PC-3 (cell line): ENCODE measurements at places on chromosomes 1 and 21. TPM values are rescaled to one million over a fixed set of nuclear protein-coding genes. Genes with fewer than 3 reads are reported as not detected.

NHLH1 gene
- total RNA-seq: not detected in 2 replicates

FGR gene
- total RNA-seq: not detected in 2 replicates

NUDT4B gene
- 18.0 and 29.9 TPM in 2 replicates for total RNA-seq

SYT11 gene
- total RNA-seq: 0.29 and 0.44 TPM in 2 replicates

ALG14 gene
- total RNA-seq: 3.4 and 9.7 TPM in 2 replicates

OR6N2 gene
- not detected in 2 replicates for total RNA-seq

VHLL gene
- total RNA-seq: 1.1 TPM in 1 of 2 replicates, not detected in the other

GRCh38 chr1:177286396-177286795 is 115.6 kb downstream of the BRINP2 start:
- DNase-seq: no peak

DNA sequence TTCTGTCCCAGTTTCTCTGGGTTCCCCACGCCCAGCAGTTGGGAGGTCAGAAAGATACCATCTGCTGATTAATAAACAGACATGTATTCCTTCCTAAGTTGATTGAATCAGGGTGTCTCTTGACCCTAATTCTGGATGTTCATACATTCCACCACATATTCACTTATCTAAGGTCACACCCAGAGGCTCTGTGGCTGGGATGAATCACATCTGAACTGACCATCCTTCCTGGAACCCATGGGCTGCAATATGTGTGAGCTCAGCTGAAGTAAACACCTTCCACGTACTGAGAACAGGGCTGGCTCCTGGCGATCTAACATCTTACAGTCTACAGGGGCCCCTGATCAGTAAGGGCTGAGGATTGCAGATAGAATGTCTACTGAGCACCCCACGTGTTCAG is 20.5 kb upstream of the TRABD2B start:
- DNase-seq: peak; percentile 11

- DNase-seq: peak; percentile 72
These were observed 31.1 kb downstream of the PADI6 start for GRCh38 chr1:17403081-17403480.

GRCh38 chr21:45618287-45618686 is 25.2 kb upstream of the PCBP3 start:
- no peak for DNase-seq

DNA sequence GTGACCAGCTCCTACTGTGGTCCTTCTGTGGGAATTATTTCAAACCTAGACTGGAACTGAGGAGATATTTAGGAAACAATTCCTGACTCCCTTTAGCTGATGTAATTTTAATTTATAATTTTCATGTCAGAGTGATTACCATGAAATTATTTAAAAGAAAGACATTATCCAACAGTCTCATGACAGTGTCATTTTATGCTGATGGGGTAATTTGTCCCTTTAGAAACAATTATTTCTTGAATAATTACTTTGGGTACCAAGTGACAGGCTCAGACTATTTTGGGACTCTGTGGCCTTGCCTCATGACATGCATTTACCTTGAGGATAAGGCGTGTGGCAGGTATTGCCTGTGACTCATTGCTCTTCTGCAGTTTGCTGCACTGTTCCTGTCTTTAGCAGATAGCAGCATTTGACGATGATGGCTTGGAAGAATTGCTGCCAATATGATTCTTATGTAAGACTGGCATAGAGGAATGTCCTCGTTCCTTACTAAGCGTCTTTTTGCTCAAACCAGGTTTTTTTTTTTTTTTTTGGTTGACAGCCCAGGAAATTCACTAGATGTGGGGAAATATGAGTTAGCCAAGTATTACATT is 206.0 kb upstream of the HMCN1 start:
- peak; percentile 1 for DNase-seq

DNA sequence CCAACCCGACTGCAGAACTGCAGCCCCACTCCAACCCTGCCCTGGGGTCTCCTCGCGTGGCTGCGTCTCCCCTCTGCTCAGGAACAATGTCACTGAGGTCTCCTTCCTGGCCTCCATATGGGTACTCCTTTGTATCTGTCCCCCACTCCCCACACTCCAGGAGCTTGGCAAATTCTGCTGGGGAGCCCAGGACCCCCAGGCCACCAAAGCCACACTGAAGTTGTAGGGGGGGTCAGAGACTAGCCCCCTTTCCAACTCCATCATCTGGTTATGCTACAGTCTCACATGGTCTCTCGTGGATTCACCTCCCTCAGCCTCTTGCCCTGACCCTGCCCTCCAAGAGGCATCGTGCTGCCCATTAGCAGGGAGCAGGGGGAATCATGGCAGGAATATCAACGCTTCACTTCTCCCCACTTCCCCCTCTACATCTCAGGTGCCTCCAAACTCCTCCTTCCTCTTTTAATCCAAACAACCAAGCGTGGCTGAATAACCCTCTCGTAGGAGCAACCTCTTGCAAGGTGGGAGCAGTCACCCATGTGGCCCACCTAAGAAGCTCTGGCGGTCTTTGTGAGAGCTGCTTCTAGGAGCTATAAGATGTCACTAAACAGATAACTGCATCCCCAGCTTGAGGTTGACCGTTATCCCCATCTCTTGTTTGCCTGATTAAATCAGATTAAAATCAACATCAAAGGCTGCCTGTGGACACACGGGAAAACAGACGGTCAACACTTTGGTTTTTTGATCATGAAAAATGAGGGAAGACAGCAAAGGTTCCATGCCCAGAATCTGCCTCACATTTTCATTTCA is 86.4 kb downstream of the MIS18A start:
- no peak for DNase-seq

- peak; percentile 16 for DNase-seq
These were observed 59.8 kb downstream of the ERG start for GRCh38 chr21:38438462-38438893.

GRCh38 chr1:217190359-217190758 is 440.5 kb downstream of the GPATCH2 start:
- DNase-seq: no peak

DNA sequence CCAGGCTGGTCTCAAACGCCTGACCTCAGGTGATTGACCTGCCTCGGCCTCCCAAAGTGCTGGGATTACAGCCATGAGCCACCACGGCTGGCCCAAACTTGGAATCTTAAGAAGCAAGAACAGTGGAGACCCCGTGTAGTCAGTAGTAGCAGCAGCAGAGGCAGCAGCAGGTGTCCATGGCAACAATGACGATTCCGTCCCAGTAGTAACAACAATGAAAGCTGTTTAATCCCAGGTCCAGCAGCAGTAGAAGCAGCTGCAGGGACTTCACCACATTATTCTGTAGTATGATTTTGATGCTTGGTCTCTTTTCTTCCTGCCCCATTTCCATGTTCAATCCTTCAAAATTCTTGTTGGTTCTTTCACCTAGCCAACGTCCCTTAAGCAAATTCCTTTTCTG is 69.6 kb upstream of the KCTD3 start:
- no peak for DNase-seq

DNA sequence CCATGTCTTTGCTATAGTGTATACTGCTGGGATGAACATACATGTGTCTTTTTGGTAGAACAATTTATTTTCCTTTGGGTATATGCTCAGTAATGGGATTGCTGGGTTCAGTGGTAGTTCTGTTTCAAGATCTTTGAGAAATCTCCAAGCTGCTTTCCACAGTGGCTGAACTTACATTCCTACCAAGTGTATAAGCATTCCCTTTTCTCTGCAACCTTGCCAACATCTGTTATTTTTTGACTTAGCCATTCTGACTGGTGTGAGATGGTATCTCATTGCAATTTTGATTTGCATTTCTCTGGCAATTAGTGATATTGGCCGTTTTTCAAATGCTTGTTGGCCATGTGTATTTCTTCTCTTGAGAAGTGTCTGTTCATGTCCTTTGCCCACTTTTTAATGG is 37.5 kb upstream of the ANGPTL1 start:
- no peak for DNase-seq

DNA sequence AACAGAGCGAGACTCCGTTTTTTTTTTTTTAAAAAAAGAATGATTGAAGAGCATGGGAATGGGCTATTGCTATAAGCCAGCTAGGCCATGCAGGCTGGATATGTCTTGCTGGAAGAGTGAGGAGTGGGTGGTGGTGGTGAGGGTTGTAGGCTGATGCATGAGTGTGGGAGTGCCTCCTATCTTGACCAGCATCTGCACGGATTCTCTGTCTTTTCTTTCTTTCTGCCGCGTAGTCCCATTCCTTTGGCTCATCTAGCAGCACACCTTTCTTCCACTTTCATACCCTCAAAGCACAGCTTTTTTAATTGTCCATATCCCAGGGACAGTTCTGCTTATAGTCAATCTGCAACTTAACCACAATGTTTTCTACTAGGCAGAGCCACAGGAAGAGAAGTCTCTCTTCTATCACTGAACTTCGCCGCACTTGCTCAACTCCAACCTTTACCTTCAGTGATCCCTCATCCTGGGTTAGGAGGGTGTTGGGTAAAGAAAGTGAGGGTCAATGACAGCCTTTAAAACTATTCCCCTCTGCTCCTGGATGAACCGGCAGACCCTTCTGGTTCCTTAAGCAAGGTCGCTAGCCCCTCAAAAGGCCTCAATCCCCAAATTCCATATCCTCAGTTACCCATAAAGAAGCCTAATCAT is 15.2 kb downstream of the ADCY10 start:
- no peak for DNase-seq

- DNase-seq: no peak
These were observed 26.7 kb downstream of the SUCO start for GRCh38 chr1:172559572-172560210.

- DNase-seq: no peak
These were observed 249.2 kb upstream of the NFIA start for GRCh38 chr1:60833173-60833572.

DNA sequence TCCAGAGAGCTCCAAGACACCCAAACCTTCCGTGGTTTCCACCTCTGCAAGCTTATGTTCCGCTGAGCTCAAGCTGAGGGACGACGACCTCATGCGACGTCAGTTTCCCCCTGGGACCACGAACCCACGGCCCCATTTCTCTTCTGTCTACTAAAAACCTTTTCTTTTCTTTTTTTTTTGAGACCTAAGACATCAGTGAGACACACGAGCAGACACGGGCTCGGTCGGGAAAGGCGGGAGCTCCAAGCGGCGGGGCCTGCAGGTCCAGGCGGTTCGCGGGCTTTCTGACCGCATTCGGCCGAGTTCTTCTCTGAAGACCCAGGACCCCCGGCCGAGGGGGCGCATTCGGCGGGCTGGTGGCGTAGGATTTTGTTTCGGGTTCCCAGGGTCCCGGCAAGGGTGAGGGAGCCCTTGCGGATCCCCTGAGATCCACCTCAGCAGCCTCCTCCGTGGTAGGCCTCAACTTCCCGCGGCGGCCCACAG is 402 bp downstream of the C21orf58 start:
- DNase-seq: no peak

DNA sequence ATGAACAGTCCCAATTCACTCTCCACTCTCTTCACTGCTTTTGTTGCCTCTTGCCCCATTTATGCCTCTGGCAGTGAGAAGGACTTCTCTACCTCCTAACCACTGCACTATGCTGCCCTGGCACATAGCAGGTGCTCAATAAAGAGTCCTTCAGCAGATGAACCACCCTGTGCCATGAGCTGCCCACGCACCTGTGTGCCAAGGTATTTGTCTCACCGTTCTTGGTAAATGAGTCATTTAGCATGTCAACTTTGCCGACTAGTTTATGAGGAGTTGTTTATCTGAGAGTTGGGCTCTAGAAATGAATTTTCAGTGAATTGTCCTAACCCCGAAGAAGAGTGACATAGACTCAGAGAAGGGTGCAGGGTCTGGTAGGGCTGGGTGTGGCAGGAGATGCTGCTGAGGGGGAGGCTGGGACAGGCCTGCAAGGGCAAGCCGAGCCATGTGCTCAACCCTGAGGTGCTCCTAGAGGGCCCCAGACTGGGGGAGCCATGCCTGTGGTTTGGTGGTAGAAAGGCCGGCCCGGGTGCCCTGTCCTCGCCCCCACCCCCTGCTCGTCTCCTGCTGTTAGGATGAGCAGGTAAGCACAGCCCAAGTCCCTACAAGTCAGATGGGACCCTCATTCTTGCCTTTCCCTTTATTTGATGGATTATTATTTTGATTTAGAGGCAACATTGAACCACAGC is 654.5 kb downstream of the MATN1 start:
- peak; percentile 53 for DNase-seq

- DNase-seq: peak; percentile 89
These were observed 335.0 kb upstream of the GREM2 start for GRCh38 chr1:240946926-240947325.

- no peak for DNase-seq
These were observed 11.4 kb upstream of the TSPEAR start for GRCh38 chr21:44722731-44723130.

GRCh38 chr1:198024782-198025181 is 107.6 kb downstream of the LHX9 start:
- peak; percentile 42 for DNase-seq

GRCh38 chr21:41189150-41189745 is 21.3 kb downstream of the BACE2 start:
- DNase-seq: no peak

DNA sequence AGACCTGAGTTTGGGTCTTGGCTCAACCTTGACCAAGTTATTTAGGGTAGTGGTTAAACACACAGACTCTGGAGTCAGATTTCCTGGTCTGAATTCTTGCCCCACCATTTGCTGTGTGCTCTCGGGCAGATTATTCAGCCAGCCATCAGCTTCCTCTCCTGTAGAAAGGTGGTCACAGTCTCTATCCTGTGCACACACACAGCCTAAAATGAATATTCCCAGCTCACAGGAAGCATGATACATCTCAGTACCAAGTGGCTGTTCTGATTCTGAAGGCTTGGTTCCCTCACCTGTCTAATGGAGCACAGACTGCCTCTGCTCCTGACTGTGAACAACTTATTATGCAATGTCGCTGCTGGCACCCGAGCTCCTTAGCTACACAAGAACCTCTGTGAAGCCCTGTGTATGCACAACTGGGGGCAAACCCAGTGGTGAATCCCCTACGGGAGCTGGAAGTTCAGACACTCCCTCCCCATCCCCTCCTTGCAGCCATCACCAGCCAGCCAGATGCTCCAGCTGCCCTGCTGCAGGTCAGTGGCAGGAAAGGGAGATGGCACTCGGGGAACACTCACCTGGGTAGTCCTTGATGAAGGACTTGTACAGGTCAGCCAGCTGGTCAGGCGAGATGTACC is 13.7 kb downstream of the ENO1 start:
- DNase-seq: no peak

DNA sequence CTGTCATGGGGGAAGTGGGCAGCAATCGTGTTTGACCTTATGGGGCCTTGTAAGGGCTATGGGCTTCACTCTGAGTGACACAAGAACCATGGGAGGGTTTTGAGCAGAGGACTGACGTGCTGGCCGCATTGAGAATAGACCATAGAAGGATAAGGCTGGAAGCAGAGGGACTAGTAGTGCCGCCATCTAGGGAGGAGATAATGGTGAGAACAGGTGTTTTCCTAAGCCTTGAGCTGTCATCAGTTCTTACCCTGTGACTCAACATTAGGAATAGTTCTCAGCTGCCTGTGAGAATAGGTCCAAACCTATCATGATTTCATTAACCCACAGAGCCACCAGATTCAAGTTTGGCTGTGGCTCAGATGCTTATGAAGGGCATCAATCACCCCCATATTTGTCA is 228.5 kb downstream of the CACNA1E start:
- no peak for DNase-seq

DNA sequence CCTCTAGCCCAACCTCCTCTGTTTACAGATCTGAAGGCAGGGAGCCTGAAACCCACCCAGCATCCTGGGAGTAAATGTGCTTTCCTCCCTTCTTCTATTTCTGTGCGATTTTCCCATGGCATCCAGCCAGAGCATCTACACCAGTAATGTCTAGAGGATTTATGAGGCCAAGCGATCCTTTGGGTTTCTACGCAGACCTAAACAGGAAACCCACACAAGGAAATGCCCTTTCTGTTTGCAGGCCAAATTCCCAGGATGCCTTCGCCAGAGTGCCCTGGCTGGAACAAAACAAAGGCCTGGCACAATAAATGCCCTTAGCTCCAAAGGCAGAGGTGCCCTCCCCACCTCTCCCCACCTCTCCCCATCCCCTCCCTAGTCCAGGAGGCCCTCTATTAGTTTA is 110.5 kb upstream of the CDC42BPA start:
- DNase-seq: peak; percentile 86
